Stimulated activated CD8-positive, alpha-beta memory T cell treated with anti-CD3 and anti-CD28 coated beads, Interleukin-2, amount 100 ng/mL, for 1 hour (primary cell): ENCODE measurements at places on chromosomes 5 and 9.
A peak's percentile ranks its signal among the peaks of the same experiment; 100 is the strongest.

DNA sequence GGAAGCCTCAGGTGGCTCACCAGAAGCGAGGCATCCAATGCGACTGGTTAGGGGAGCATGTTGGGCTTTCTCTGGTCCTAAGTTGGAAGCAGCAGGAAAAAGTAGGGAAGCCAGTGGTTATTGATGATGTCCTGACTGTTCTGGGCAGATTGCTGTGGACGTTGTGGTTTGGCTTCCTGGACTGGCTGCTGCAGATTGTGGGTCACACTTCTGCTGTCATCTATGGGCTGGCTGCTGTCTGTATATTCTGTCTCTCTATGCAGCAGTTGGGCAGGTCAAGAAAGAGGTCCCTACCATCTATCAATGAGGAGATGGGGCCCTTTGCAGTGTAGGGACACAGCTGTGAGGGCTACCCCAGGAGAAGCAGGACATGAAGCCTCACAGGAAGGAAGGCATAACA lies 13.5 kb upstream of the MARCHF6 start:
- no peak for DNase-seq

DNA sequence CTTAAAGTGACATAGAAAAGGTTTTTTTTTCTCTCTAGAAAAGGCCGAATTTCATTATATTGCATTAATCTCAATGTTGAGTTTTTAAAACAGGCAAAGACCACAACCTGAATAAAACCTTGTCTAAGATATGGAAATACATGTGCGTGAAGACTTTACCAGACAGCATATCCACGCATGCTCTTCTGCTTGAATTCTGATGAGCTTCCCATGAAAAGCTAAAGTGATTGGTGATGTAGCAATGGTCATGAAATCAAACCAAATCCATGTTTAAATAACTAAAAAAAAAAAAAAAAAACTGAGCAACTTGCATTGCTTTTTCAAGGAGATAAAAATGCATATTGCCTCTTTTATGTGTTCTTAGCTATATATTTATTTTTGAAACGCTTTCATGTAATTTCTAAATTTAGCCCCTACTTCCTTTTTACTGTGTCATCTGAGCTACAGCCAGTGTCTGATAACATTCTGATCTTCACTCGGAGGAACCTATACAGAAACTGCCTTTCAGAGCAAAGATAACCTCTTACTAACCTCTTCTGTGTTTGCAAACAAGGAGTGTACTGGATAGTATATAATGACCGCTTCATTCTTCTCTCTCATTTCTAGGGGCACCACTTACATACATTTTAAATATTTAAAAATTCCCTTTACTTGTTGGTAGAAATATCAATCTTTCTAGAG lies 179.1 kb upstream of the GNA14 start:
- no peak for DNase-seq

- no peak for DNase-seq
These were observed 27.7 kb upstream of the SSBP2 start for GRCh38 chr5:81778642-81779041.

GRCh38 chr5:179242676-179243075 lies 102.6 kb downstream of the ADAMTS2 start:
- no peak for DNase-seq

GRCh38 chr9:98774746-98775145 lies 21.6 kb downstream of the ANKS6 start:
- DNase-seq: no peak

GRCh38 chr5:78521455-78521854 lies 127.1 kb downstream of the LHFPL2 start:
- DNase-seq: no peak

DNA sequence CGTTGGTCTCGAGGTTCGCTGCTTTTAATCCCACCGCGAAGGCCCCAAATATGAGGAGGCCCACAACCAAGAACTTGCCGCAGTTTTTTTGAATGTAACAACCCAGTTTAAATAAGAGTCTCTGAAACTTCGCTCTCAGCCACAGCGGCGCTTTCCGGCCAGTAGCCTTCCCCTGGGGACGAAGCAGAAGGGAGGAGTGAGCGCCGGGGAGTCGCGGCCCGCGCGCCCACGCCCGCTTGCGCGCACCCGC lies 10.4 kb downstream of the PTCH1 start:
- DNase-seq: no peak

- peak; percentile 4 for DNase-seq
These were observed 567 bp upstream of the SPIN1 start for GRCh38 chr9:88387552-88388202.

GRCh38 chr9:107351382-107352045 lies 68.4 kb downstream of the RAD23B start:
- DNase-seq: no peak

DNA sequence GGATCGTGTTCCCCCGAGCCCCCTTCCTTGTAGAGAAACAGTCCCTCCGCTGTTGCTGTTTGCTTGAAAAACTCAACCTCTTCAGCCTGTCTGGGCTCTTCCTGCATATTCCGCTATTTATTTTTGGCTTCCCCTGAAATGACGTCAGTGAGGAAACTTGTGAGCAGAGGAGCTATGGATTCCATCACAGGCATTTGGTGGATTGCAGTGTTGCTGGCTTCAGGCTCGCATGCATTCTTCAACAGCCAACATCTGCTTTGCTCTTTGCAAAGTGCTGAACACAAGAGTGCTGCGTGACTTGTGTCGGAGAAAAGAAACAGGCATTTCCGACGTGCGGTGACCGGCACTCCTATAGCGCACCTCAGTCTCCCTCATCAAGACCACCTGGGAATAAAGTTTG lies 232.7 kb downstream of the RFK start:
- no peak for DNase-seq

DNA sequence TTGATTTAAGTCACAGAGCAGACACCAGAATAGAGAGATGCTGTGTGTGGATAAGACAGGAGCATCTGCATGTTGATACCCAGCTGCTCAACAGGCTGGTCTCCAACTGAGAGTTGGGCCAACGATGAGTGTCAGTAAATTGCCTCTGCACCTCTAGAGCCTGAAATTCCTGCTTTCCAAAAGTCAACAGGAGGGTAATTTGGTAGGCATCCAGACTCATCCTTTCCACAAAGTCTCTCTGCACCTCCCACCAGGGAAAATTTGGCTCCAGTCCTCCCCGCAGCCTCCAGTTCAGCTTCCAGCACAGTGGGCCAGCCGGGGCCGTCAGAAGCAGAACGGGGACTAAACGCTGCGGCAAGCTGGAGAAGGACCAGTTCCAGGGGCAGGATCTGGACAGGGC lies 136.9 kb downstream of the RFK start:
- DNase-seq: no peak

GRCh38 chr5:14723701-14724132 lies 59.2 kb downstream of the OTULIN start:
- no peak for DNase-seq

DNA sequence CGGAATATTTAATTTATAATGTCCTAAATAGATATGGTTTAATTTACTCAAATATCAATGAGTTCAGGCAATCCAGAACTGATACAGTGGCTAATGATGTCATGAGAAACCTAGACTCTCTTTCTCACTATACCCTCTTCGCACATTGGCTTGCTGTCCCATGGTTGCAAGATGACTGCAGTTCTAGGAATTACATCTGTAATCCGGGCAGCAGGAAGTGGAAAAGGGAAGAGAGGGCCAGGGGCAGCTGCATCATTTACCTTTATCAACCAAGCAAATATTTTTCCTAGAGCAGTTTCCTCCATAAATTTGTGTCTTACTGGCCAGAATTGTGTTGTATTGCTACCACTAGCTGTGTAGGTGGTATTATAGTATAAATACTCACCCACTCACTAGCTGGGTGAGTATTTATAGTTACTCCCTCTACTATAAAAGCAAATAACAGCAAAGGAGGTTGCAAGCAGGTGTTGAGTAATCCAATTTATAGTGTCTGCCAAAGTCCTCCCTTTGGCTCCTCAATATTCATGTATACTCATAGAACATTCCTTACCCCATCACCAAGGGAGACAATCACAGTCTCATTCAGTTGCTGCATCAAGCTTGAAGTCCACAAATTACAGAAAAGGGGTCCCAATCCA lies 168.8 kb downstream of the DROSHA start:
- DNase-seq: no peak

DNA sequence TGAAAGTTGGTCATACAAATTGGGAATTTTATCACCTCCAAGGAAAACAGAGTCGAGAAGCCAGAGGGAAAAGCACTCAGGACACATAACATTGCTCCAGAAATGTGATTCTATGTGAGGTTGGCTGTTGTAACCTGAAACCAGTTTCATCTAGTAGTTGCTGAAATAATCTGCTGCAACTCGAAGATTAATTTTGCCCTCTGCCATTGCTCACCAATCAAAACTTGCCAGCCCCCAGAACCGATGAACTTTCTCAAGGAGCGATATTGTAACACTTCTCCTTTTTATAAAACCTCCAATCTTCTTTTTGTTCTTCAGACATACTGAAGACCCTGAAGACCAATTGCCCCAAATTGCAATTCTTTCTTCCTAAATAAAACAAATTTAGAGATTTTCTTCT lies 31.1 kb downstream of the C5orf58 start:
- no peak for DNase-seq

DNA sequence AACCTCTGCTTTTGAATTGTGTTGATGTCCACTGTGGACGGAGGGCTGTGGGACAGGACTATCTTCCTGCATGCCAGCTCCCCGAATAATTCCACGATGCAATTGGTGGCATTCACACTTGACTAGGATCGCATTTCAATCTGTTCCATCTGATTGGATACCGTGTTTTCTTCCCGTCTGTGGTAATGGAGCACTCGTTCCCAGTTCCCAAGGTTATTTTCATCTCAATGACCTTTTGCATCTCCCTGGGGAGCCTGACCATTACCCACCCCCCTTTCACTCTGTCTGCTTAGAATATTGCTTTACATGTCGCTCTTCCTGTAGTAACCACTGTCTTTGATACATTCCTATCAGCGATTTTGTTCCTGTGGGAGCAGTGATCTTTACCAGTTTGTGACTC lies 402.2 kb upstream of the WWC1 start:
- DNase-seq: no peak

- DNase-seq: no peak
These were observed 96.7 kb upstream of the MEF2C start for GRCh38 chr5:88979726-88980125.

DNA sequence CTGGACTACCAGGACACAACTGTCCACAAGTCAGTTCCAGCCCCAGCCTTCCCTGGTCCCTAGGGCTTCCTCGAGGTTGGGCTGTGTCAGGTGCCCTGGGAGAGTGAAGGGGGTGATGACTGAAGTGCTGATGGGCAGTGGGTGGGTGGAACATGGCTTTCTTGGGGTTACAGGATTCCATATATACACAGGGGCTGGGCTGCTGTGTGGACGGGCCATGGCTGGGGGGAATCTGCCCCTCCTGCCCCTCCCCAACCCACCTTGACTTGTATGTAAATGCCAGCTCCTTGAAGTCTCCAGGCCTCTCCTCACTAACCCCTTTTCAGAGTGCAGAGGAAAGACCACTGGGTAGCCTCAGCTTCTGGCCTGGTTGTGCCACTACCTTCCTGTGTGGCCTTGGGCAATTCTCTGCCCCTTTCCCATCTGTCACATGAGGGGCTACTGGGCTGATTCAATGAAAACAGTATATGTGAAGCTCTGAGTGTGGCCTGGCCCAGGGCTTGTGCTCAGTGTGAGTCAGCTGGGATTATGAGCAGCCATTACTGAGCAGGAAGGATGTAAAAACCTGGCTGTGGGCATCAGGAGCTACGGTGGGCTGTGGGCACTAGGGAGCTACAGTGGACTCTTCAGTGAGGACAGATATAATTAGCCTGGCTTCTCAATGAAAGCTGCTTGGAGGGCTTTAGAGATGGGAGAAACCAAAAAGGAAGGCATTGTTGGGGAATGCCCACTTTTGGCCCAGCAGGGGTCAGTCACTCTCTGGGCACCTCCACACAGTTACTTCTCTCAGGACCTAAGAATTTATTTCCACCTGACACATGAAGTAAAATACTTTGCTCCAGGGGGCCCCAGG lies 23.3 kb downstream of the PITX1 start:
- no peak for DNase-seq

DNA sequence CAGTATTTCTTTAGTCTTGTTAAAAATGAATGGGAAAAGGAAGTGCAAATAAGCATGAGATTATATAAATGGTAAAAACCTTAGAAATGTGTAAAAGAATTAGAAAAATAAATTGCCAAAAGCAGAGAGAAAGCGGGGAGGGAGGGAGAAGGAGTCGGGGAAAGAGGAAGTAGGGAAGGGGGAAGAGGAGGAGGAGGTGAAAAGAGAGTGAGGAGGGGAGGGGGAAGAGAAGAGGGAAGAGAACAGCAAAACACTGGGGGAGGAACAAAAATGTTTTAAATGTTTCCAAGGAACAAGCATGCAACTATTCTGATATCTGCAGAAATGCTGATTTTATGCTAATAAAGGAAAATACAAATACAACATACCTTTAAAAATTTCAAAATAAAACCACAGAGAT lies 317.5 kb downstream of the PIK3R1 start:
- no peak for DNase-seq

DNA sequence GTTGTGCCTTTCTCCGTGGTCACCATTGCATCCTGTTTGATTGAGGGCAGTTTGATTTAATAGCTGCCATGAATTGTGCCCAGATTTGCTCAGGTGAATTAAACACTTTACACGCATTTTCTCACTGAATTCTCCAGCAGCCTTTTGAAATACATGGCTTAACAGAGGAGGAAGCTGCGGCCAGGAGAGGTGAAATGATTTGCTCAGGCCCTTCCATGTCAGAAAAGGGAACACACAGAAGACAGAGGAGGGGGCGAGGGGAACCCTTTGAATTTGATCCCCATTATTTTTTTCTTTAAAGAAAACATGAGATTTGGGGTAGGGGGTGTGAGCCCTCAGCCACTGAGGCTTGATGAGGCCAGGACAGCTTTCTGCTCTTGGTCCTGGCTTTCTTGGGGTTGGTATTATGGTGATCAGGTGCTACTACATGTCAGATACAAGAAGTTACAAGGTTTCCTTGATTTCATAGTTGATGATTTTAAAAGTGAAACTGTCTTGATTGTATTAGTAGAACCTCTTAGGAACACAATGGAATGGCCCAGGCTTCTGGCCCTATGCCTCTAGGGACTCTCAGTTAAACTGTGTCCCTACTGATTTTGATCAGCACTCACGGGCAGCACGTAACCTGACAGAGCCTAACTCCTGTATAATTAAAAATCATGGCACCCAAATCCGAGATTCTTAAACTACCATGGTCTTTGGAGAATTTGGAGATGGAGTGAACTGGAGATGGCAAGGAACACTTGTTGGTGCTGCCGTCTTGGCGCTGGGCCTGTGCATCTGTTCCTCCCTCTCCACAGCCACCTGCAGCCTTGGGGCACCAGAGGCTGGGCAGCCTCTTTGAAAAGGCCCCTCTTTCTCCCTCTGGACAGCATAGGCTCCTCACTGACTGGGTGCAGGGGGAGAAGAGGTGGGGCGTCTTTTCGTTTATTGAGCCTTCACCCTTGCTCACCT lies 107.9 kb downstream of the TRIO start:
- DNase-seq: no peak

DNA sequence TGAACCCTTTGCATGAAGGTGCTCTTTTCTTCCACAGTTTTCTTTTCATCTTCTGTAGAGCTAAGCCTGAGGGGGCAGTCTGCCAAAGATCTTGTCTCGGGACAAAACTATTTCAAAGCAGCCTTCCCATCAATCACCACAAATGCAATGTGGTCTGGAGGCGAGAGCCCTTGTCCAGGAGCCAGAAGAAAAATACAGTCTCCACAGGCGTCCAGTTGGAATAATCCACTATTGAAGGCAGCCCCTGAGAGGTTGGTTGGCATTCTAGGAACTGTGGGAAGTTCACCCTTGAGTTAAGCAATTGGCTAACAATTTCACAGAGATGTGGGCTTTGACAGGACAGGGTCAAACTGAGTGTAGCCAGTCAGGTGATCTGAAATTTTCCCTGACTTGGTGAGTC lies 72.0 kb downstream of the SEMA6A start:
- DNase-seq: no peak
